Psoas muscle (tissue), 8 donors: ENCODE measurements at places on chromosomes 6 and 20. TPM values are rescaled to one million over a fixed set of nuclear protein-coding genes. Genes with fewer than 3 reads are reported as not detected.

DNA sequence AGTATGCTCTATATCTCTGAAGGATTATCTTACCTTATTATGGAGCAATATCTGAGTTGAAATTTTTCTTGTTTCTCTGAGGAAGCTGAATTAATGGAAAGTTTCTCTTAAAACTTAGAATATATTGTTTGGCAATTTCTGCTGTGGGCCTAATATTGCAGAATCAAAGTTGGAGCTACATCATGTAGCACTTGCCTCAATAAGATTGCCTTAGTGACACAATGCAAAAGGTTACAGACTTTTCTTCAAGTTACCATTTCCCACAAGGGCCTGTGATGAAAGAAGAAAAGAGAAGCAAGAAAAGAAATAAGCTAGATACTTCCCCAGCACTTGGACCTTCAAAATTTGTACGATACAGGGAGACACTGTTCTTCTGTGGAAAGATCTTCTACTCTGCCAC, 151.2 kb downstream of the SOBP start:
- no peak for DNase-seq

DNA sequence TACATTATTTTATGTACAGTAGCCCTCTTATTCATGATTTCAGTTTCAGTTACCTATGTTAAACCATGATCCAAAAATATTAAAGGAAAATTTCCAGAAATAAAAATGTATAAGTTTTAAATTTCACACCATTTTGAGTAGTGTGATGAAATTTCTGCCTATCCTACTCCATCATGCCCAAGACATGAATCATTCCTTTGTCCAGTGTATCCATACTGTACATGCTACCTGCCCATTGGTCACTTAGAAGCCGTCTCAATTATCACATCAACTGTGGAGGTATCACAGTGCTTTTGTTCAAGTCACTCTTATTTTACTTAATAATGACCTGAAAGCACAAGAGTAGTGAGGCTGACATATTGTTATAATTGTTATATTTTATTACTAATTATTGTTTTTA, 32.3 kb upstream of the PLCB4 start:
- DNase-seq = no peak

Gene IMPG1
- not detected for total RNA-seq

Gene AIF1
- total RNA-seq = 2.6 TPM

GRCh38 chr6:82906951-82907350, 158.7 kb downstream of the UBE3D start:
- DNase-seq = no peak

GRCh38 chr6:106448000-106448426, 87.5 kb downstream of the CRYBG1 start:
- no peak for DNase-seq

GRCh38 chr6:28137505-28137981, 4.1 kb upstream of the ZKSCAN8 start:
- no peak for DNase-seq

DNA sequence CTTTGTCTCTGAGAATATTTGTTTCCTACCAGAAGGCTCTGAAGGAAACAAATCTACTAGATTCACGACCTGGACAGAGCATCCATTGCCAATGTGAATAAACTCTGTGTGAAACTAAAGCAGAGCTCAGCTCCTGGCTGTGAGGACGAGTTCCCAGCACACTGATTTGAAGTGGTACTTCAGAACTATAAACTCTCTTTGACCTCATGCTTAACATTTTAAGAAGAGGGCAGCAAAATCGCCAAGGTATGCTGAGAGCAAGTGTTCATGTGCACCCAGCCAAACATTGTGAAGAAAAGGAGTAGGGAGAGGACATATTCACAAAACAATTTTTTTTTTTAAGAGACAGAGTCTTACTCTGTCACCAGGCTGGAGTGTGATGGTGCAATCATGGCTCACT, 33.7 kb upstream of the ZNF133 start:
- DNase-seq = no peak

DNA sequence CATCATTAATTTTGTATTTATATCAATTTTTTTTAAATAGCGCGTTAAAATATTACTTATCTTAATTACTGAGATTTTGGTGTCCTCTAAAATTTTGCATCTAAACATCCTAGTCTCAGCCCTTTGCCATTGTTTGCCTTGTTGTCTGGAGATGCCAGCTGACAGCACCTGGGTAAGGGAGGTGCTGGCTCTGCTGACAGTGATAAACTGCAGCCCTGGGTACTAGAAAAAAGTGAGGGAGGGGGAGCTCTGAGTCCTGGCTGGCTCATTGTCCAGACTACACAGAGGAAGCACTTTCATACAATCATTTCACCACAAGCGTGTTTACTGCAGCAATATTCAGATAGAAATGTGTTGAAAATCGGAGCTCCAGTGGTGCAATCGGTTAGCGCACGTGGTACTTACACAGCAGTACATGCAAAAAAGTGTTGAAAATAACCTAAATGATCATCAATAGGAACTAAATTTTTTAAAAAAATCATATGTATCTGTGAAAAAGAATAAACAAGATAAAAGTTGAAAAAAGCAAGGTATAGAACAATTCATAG, 18.5 kb upstream of the UBR2 start:
- no peak for DNase-seq

- DNase-seq = no peak
These were observed 10.8 kb downstream of the L3MBTL3 start for GRCh38 chr6:130029163-130029562.

Gene RSPO3
- total RNA-seq = 12.6 TPM

Gene PLCB1
- total RNA-seq = 5.4 TPM
